Camera-type eye (tissue), 1 donor: ENCODE measurements at places on chromosomes 4 and X. TPM values are rescaled to one million over a fixed set of nuclear protein-coding genes. Genes with fewer than 3 reads are reported as not detected.

Gene PSAPL1
- total RNA-seq, result 0.05 TPM

Gene ELMOD2
- 94.8 TPM for total RNA-seq

Gene TCEAL7
- 71.6 TPM for total RNA-seq

Gene TLR8
- total RNA-seq, result 0.49 TPM

Gene NLGN3
- total RNA-seq, result 20.5 TPM

Gene COL4A6
- total RNA-seq, result 21.6 TPM

Gene PPEF2
- total RNA-seq, result 12.3 TPM

Gene AR
- 8.9 TPM for total RNA-seq

Gene ZMAT1
- 32.4 TPM for total RNA-seq

Gene HSD17B11
- total RNA-seq, result 30.1 TPM

Gene CXorf51B
- total RNA-seq, result not detected

Gene SLC10A6
- 0.99 TPM for total RNA-seq

Gene HERC5
- total RNA-seq, result 4.2 TPM

Gene IDS
- total RNA-seq, result 59.9 TPM

Gene CT45A5
- not detected for total RNA-seq

Gene EXOSC9
- 41.3 TPM for total RNA-seq

Gene PLXNB3
- 7.3 TPM for total RNA-seq

Gene LAMP2
- 103 TPM for total RNA-seq

Gene NEXMIF
- total RNA-seq, result 13.9 TPM

Gene FGF13
- 42.1 TPM for total RNA-seq

Gene GAGE1
- total RNA-seq, result not detected

Gene NXF2B
- total RNA-seq, result 0.44 TPM

Gene GAGE2A
- not detected for total RNA-seq
